ENCODE measurements at places on chromosomes 1 and 21.

- DNase-seq = no peak
Observed at GRCh38 chr21:37614351-37614875, 247.8 kb downstream of the DYRK1A start.

GRCh38 chr1:188988589-188988988 lies 1489.1 kb downstream of the BRINP3 start:
- DNase-seq = no peak

DNA sequence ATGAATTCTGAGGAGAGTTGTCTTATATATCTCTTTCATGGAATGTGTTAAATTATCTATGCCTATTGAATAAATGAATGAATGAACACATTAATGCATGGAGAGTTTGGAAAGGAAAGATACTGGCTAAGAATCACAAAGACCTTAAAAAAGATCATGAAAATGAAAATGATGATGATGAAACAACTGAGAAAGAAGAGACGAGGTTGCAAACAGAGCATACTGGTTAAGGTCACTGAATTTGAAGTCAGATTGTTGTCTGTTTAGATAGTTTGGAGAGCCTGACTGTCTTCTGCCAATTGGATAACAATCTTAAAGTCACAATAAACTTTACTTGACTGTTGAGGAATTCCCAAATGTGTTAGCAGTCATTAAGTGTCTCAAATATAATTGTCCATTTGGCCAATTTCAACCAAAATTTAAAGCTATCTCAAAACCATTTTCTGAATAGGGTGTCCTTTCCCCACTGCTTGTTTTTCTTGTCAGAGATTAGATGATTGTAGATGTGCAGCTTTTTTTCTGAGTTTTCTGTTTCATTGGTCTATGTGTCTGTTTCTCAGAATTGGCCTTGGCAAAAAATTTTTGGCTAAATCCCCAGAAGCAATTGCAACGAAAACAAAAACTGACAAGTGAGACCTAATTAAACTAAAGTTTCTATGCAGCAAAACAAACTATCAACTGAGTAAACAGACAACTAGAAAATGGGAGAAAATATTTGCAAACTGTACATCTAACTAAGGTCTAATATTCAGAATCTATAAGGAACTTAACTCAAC lies 132.2 kb downstream of the PTGER3 start:
- no peak for DNase-seq

DNA sequence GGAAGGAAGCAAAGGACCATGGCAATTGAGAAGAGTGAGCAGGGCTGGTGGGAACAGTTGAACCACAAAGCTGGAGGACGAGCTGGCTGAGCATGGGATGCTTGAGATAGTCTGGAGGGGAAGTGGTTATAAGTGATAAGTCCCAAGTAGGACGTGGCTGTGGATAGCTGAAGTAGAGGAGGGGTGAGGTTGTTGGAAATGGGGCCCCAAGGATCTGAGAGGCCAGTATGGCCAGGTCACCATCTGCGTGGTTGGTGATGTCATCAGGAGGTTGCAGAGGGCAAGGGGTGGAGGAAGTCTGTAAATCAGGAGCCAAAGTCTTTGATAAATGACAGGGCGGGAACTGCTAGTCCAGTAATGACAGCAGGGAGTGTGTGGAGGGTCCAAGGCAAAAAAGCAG lies 11.0 kb upstream of the REN start:
- no peak for DNase-seq

DNA sequence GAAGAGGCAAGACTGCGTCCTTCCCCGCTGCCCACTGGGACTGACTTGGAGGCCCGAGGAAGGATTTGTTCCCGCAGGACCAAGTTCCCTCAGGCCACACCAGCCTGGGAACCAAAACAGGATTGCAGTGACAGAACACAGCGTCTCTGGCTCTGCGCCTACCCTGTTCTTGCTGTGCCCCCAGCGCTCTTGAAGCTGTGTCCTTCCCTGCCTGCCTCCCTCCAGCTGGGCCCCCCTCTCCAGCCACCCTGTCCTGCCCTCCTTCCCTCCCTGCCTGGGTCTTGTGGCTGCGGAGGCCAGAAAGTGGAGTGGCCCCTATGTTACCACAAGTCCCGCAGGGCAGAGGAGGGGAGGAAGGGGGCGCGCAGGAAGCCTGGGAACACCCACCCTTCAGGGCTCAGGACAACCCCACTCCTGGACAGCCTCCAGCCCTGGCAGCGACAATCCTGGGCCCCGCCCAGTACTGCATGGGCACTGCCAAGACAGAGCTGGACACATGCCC lies 164.9 kb downstream of the DYRK1A start:
- DNase-seq = no peak
